ENCODE measurements at places on chromosomes 7 and 10.

GRCh38 chr7:24817339-24817738 lies 60.1 kb upstream of the GSDME start:
- no peak for DNase-seq

- no peak for DNase-seq
These were observed 137.2 kb downstream of the CDH23 start for GRCh38 chr10:71533936-71534335.

GRCh38 chr7:187227-187927 lies 5.0 kb upstream of the FAM20C start:
- no peak for DNase-seq

DNA sequence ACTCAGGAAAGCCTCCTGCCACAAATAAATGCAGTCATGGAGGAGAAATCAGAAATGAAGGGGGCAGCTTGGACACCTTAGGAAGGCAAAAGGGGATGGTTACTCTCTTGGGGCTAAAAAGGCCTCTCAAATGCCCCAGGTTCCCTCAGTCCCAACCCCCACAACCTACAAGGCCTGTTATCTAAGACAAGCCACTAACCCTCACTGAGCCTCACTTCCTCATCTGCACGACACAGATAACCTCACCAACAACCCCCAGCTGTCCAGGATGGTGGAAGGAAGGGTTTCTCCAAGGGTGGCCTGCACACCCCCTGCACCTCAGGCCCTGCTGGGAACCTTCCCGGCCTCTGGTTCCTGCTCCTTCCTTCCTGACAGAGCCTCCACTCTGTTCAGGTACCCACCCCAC lies 29.2 kb downstream of the SORBS1 start:
- no peak for DNase-seq

- no peak for DNase-seq
These were observed 113.2 kb downstream of the DNAH11 start for GRCh38 chr7:21656081-21656480.

GRCh38 chr10:101961591-101962498 lies 94.1 kb downstream of the ARMH3 start:
- DNase-seq = no peak

- DNase-seq = no peak
These were observed 35.3 kb upstream of the IFRD1 start for GRCh38 chr7:112414855-112415490.

DNA sequence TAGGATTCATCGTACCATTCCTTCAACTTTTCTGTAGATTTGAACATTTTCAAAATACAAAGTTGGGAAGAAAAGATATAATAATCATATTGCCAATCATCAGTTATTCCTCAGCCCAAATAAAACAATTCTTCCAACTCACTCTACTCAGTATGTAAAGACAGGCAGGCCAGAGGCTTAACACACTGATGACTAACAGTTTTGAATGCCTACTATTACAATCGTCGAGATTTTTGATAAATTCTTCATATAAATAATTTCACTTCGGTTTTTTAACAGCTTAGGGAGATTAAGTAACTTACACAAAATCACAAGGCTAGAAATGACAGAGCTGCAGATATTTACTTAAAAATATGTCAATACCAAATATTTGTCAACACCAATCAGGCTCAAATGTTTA lies 17.6 kb downstream of the CYTH3 start:
- DNase-seq = no peak

DNA sequence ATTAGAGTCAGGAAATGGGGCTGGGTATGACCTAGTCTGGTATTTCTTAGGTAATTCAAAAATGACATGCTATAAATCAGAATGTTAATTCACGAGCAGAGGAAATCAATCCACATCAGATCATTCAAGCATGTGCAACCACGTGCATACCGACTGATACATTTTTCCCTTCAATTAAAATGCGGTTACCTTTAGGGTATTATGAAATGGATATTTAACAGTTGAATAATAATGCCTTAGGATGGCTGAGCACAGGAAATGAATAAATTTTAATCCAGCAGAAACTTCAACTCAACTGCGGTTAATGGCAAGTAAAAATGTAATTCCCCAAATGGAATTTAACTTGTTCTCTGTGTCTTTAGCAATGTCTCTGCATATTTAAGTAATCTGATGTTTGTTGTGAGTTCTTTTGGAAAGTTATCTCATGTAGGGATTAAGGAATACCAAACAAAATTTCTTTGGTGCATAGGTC lies 9.2 kb downstream of the CPA2 start:
- DNase-seq = no peak

- no peak for DNase-seq
These were observed 623.9 kb upstream of the FOXK1 start for GRCh38 chr7:4058158-4058557.

DNA sequence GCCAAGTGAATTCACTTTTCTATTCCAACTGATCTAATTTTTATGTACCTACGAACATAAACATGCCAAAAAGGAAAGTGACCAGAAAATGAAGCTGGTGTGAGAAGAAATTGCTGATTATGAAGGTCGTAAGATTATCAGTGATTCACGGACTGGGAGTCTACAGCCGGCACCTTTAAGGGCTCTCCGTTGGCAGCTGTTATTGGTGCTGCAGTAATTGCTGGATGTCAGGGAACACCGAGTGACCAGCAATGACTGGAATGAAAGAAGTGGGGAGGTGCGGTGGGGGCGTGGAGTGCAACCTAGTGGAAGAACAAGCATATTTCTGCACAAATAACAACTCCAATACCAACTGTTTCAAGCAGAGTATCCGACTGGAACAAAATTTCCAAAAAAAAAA lies 109.8 kb upstream of the TARP start:
- DNase-seq = no peak

DNA sequence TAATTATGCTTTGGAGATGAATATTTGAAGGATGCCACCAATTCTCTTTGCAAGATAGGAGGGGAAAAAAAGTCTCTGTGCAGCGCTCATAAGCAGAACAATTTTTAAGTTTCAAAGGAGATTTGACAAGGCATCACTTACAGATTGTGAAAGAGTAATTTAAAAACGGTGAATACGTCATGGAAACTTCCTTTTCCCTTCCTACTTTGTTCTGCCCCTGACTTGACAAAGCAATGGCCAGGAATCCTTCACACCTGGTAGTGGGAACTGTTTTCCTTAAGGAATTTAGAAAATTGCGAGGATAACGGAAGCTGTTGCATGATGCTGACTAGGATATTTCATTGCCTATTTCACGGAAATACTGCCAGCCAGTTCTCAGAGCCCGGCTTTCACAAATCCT lies 16.7 kb downstream of the FAM107B start:
- DNase-seq = no peak

DNA sequence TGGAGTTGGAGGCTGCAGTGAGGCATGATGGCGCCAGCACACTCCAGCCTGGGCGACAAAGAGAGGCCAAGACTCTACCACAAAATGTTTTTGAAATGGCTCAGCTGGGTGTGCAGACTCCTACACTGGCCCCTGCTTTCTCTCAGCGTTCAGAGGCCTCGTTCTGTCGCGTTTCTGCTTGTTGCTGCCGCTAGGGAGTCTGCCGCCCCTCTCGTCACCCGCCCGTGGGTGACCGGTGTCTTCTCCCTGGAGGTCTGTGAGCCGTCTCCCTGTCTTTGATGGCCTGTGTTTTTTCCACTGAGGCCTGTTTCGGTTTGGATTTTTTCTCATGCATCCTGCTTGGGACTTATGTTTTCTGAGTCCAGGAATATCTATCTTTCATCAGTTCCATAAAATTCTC lies 23.6 kb upstream of the UNCX start:
- DNase-seq = no peak

DNA sequence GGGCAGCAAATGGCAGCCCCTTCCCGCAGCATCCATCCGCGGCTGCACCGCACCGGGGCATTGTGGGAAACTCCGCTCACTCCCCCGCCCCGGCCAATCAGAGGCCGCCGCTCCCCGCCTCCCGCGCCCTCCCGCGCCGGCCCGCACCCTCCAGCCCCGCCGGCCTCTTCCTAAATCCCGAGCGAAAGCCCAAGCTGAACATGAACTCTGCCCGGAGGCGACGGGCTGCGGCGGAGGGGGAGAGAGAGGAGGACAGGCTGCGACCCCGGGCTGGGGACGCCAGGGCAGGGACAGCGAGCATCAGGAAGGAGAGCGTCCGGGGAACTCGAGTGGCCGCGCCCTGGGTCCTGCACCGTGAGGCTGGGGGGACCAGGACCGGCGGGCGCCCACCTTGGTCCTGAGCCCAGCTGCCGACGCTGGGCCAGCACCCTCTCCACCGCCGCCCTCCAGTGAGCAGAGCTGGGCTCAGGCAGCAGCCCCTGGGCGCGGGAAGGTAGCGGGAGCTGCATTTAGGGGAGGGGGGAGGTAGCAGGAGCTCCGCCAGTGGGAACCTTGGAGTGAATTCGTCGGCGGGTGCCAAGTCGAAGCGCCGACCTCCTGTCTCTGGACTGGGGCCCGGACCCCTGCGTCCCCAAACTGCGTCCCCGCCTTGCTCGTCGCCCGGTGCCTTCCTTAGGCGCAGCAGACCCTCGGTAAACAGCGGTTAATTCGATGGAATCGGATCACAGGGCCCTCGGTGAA lies at the start of gene DGKI:
DGKI (minus strand) TSS at position 148 of the 741 bp plus-strand sequence.
- DNase-seq = no peak

DNA sequence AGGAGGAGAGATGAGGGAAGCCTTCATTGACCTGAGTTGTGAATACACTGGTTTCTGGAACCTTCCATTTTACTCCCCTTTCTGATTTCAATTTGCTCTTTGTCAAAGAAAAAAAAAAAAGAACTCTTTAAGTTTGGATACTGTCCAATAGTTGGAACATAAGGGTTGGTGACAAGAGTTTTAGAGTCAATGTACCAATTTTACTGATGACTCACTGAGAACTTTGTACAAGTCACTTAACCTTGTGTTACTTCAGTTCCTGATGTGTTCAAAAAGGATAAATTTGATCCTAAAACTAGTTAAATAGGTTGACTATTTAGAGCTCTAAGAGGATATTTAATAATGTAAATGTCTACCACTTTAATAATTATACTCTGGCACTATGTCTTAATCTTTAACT lies 4.1 kb upstream of the CDK14 start:
- no peak for DNase-seq

GRCh38 chr7:133367561-133367960 lies 114.7 kb downstream of the EXOC4 start:
- DNase-seq = no peak

DNA sequence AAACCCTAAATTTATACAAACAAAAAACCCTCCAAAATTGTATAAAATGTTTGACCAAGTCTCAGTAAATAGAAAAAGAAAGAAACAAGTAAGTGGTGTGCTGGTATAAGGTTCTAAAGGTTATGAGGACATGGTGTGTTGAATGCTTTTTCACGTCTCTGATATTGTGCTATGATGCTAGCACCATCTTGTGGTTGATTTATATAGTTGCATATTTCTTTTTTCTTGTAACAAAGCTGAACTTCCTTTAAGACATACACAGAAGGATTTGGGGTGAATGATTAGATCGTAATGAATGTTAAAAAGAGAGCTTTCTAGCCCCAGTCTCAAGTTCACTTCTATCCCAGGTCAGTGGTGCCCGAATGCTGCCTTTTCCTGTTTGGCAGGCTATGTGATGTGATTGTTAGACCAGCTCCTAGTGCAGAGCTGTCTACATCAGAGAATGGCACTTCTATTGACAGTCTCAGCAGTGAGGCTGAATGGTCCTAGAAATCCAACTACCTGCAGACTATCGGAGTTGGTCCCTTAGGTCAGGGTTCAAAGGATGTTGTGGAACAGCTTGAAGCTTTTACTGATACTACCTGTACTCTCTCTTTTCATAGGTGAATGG lies 25.0 kb downstream of the VTI1A start:
- no peak for DNase-seq

GRCh38 chr10:86264481-86265231 lies 101.9 kb downstream of the GRID1 start:
- no peak for DNase-seq

DNA sequence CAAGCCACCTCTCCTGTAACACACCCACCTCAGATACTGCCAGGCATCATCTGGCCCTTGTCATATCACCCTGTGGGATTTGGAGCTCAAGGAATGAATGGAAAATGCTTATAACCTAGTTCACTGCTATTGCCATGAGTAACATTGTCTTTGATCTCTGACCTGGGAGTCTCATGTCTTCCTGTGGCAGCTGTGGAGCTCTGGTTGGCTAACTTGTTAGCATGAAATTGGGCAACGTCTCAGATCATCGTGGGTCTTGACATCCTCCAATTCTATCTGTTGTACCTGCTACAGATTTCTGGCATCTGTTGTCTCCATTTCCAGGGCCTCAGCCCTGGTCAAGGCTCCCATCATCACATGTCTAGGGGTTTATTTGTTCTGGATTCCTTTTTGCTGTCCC lies 2.2 kb upstream of the TMEM270 start:
- DNase-seq = no peak

GRCh38 chr10:28892818-28893547 lies 215.7 kb downstream of the BAMBI start:
- no peak for DNase-seq

GRCh38 chr7:38506756-38507155 lies 124.4 kb downstream of the AMPH start:
- no peak for DNase-seq

DNA sequence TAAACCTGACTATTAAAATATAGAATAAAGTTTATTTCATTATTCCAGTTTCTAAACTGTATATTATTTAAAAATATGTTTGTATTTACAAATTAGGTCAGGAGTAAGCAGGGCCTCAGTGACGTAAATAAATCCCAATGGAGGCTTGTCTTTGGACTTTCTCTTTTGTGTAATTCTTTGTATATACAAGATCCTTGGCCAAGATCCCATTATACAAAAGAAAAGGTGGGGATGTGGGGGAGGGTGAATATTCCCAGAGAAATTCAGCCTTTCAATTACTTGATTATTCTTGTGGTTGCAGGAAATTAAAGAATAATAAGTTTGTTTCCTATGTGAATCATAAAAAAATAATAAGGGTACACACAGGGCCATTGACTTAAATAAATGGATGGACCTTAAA lies 178.7 kb upstream of the PRPS1L1 start:
- no peak for DNase-seq

- DNase-seq = no peak
These were observed 58.8 kb upstream of the ZNF804B start for GRCh38 chr7:88700725-88701124.

GRCh38 chr10:132366006-132366405 lies 31.0 kb upstream of the PWWP2B start:
- no peak for DNase-seq

GRCh38 chr10:114716811-114717404 lies 58.8 kb upstream of the ABLIM1 start:
- DNase-seq = no peak

DNA sequence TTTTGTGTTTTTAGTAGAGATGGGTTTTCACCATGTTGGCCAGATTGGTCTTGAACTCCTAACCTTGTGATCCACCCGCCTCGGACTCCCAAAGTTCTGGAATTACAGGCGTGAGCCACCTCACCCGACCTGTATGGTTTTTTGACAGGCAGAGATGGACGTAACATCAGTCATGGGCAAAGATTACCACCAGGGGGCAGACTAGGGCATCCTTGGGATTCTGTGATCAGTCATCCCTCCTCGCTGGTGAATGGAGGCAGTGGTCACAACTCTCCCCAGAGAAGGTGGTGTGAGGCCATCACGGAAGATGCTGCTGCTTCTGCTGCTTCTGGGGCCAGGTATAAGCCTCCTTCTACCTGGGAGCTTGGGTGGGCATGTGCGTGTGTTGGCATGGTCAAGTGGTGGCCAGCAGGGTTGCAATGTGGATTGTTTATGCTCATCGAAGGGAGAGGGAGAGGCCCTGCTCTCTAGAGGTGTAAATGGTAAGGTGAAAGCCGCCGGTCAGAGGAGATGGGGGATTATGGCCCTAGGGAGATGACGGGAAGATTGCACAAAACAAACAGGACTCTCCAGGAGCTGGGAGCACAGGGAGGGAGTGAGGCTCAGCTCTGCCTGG lies 122.7 kb upstream of the PRSS1 start:
- no peak for DNase-seq
